ENCODE measurements at places on chromosomes 16 and 17. TPM values are rescaled to one million over a fixed set of nuclear protein-coding genes. Genes with fewer than 3 reads are reported as not detected.

GRCh38 chr16:53457670-53458069, 23.4 kb downstream of the RBL2 start:
- no peaks in the 10 kb centered on the region for H3K4me1 ChIP-seq
- no peak overlapping the region for H3K4me3 ChIP-seq
- no peak for DNase-seq
- H3K27ac ChIP-seq, result no peak overlapping the region

The TLCD3B gene
- total RNA-seq, result 15.3 TPM

- H3K27ac ChIP-seq, result peak overlapping the region; percentile 97
- no peaks in the 10 kb centered on the region for H3K36me3 ChIP-seq
- DNase-seq, result peak; percentile 58
- peaks cover 63% of the 10 kb centered on the region for H3K4me1 ChIP-seq
- peak overlapping the region; percentile 77 for H3K4me3 ChIP-seq
These were observed 9.0 kb downstream of the ADGRG1 start for GRCh38 chr16:57637424-57637823.

The MBTPS1 gene
- total RNA-seq, result 53.8 TPM

DNA sequence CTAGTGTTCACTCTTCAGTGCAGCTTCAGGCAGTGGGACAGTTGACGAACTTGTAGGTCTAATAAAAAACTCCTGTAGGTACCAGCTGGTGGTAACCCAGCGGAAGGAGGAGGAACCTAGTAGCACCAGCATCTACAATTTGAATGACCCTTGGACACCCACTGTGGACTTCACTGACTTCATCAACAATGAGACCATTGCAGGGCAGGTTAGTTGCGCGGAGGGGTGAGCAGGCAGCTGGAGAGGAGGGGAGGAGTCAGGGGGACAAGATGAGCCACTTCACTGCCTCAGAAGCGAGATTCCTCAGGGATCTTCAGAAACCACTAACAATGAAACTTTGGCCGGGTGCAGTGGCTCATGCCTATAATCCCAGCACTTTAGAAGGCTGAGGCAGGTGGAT, 22.3 kb downstream of the AOC3 start:
- H3K27ac ChIP-seq, result no peak overlapping the region
- H3K36me3 ChIP-seq, result peaks cover 3% of the 10 kb centered on the region
- H3K4me3 ChIP-seq, result no peak overlapping the region
- peaks cover 32% of the 10 kb centered on the region for H3K27me3 ChIP-seq
- no peak for DNase-seq

DNA sequence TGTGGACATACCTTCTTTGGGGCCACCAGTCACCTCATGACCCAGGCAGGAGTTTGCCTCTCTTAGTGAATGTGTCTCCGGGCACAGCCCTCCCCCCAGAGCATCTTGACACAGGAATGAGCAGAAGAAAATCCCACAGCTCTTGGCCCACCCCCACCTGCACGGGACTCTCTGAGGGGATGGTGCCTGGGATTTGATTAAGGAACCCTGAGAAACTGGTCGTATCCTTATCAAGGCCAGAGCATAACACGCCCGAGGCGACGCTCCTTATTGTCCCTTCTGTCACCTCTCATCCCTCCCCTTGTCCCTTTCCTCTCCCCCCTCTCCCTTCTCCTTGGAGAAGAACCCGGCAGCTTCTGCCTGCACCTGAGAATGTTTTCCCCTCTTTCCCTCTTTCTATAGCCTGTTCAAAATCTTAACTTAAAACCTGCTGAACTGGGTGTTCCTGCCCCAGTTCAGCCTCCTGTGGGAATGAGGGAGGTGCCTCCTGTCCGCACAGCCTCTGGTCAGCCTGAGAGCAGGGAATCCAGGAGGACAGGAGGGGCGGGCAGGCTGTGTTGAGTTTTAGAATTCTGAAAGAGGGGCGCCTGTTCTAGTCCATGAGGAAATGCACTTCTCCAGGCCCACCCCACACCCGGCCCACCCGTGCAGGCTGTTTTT, 140.7 kb upstream of the PLCG2 start:
- H3K4me1 ChIP-seq, result peaks cover 63% of the 10 kb centered on the region
- H3K36me3 ChIP-seq, result no peaks in the 10 kb centered on the region
- DNase-seq, result no peak
- H3K27me3 ChIP-seq, result no peaks in the 10 kb centered on the region

The TNP2 gene
- total RNA-seq, result not detected

GRCh38 chr17:1108765-1109605, 70.8 kb downstream of the ABR start:
- H3K27ac ChIP-seq, result no peak overlapping the region
- DNase-seq, result no peak
- H3K4me3 ChIP-seq, result peak overlapping the region; percentile 64
- H3K4me1 ChIP-seq, result peaks cover 36% of the 10 kb centered on the region
- no peaks in the 10 kb centered on the region for H3K36me3 ChIP-seq
- H3K27me3 ChIP-seq, result no peaks in the 10 kb centered on the region
